ENCODE measurements at places on chromosomes 4 and X.

- DNase-seq = no peak
Measured at GRCh38 chr4:119721878-119722277, 93.3 kb upstream of the PDE5A start.

DNA sequence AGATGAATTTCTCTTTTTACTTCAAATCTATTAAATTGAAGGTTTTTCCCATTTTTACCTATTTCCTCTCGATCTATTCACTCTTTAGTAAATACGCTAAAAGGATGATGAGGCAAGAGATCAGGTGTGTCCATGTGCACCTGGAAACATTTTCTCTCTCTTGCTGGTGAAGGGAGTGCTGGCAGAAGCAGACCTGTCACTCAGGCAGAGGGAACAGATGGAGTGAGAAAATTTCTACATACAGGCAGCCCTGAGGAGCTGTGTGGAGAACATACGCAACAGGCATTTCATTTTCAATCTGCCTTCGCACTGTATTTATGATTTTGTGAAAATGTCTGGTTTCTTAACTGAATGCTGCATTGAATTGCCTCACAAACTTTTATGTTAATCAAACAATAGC is 249.5 kb downstream of the GPM6A start:
- DNase-seq = no peak

- no peak for DNase-seq
Measured at GRCh38 chr4:87977521-87978278, 2.2 kb downstream of the SPP1 start.

- DNase-seq = no peak
Measured at GRCh38 chr4:153647975-153648374, 36.1 kb upstream of the TLR2 start.

DNA sequence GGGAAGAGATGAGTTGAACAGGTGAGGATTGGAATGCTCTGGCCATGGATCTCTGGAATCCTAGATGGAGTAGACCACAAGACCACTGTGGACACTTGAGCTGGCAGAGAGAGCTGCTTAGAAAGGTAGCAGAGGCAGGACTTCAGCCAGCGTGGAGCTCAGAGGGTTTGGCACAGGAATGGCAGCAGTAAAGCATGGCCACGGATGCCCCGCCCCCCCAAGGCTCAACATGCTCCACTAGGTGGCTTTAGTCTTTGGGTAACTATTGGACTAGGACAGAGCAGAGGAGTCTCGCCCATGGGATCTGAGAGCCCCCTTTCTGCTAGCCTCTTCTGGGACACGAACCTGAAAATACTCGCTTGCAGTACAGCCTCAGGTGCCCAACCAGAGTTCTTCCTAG is 150.1 kb upstream of the NEIL3 start:
- no peak for DNase-seq

GRCh38 chrX:152901816-152902501 is 4.1 kb downstream of the ZNF185 start:
- no peak for DNase-seq

DNA sequence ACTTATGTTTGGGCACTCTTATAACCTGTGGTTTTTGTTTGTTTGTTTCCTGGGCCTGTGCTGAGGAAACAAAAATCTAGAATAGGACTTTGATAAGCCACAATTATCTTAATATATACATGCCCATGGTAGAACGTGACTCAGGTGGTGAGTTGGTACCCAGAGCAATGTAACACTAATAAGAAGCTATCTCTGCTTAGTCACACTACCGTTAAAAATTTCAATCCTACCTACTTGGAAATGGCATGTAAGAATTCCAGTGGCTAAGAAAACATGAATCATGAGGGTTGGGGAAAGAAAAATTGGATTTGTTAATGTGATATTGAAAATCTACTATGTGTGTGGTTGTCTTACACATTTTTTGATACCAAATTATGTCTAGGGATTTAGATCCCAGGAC is 30.5 kb upstream of the ADGRG2 start:
- DNase-seq = no peak

GRCh38 chr4:171981185-171981584 is 168.0 kb downstream of the GALNTL6 start:
- no peak for DNase-seq

DNA sequence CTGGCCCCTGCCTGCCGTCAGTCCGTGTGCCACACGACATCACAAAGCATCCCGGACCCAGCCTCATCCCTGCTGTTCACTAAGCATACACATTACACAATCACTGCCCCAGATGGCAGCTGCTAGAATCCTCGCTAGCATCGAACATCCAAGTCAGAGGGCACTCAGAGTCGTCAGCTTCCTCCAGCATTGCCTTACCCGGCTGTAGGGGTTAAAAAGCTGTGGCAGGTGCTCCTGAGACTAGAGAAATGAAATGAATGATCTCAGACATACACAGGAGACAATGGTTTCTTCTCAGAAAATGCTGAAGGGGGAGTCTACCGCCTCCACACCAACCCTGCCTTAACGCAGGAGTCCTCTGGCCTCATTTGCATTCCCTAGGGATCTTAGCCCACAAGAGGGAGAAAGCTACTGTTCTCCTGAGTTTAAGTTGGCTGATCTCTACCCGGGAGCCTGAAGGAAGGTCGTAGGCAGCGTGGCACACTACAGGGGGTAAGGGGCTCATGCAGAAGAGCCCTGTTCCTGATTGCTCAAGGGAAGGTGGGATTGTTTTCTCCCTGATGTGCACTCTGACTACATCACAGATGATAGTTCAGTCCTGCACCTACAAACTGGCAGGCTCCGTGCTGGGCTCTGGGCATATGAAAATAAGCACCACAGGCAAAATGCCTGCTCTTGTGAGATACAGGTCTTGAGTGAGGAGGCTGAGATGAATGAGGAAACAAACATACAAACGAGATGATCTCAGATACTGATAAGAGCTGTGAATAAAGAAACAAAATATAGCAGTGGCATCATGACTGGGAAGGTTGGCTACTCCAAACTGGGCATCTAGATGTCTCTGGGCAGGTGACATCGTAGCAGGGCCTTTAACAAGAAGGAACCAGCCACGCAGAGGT is 2.6 kb upstream of the KIAA0232 start:
- no peak for DNase-seq

All from GM12891 (cell line).